ENCODE measurements at places on chromosomes 1 and 21. TPM values are rescaled to one million over a fixed set of nuclear protein-coding genes. Genes with fewer than 3 reads are reported as not detected.

GRCh38 chr1:7808253-7808844 is 24.3 kb downstream of the PER3 start:
- no peaks in the 10 kb centered on the region for H3K4me1 ChIP-seq
- no peaks in the 10 kb centered on the region for H3K27me3 ChIP-seq
- DNase-seq = no peak
- no peaks in the 10 kb centered on the region for H3K36me3 ChIP-seq
- no peak overlapping the region for H3K27ac ChIP-seq

GRCh38 chr1:40806731-40807695 is 23.4 kb downstream of the KCNQ4 start:
- no peaks in the 10 kb centered on the region for H3K4me1 ChIP-seq
- H3K36me3 ChIP-seq = no peaks in the 10 kb centered on the region
- DNase-seq = peak; percentile 60
- H3K27ac ChIP-seq = no peak overlapping the region

The GJA9 gene
- not detected for total RNA-seq

The KCNH1 gene
- total RNA-seq = 1.7 TPM

GRCh38 chr1:85582687-85583591 is 2.4 kb downstream of the CCN1 start:
- peaks cover 32% of the 10 kb centered on the region for H3K4me1 ChIP-seq
- no peak overlapping the region for H3K27ac ChIP-seq
- peaks cover 31% of the 10 kb centered on the region for H3K36me3 ChIP-seq
- no peak for DNase-seq
- H3K27me3 ChIP-seq = no peaks in the 10 kb centered on the region
- peak overlapping the region; percentile 89 for H3K4me3 ChIP-seq

The VSIG8 gene
- not detected for total RNA-seq

GRCh38 chr1:41802532-41803501 is 115.9 kb downstream of the HIVEP3 start:
- no peaks in the 10 kb centered on the region for H3K4me1 ChIP-seq
- no peaks in the 10 kb centered on the region for H3K36me3 ChIP-seq
- no peak overlapping the region for H3K4me3 ChIP-seq
- no peak for DNase-seq
- H3K27ac ChIP-seq = no peak overlapping the region

DNA sequence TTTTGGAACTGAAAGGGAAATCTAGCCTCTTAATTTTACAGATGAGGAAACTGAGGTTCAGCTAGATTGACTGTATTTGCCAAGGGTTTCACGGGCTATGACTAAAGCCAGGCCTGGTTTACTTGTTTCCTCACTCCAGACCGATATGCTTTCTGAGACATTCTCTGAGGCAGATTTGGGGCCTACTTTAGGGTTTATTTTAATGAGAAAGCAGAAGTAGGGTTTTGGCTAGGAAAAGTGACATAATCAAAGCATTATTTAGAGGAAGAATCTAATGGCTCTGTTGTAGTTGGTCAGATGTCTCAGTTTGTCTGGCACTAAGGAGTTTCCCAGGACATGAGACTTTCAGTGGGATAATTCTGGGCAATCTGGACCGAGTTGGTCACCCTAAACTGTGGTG is 1.5 kb upstream of the RPTN start:
- H3K4me3 ChIP-seq = no peak overlapping the region
- no peaks in the 10 kb centered on the region for H3K36me3 ChIP-seq
- no peak for DNase-seq
- no peak overlapping the region for H3K27ac ChIP-seq
- no peaks in the 10 kb centered on the region for H3K4me1 ChIP-seq
- no peaks in the 10 kb centered on the region for H3K27me3 ChIP-seq
